ENCODE measurements at places on chromosomes 2 and 18. TPM values are rescaled to one million over a fixed set of nuclear protein-coding genes. Genes with fewer than 3 reads are reported as not detected.

STRADB gene
- total RNA-seq = 32.3 TPM

MAP3K2 gene
- 39.9 TPM for total RNA-seq

CRYBA2 gene
- total RNA-seq = not detected

DNA sequence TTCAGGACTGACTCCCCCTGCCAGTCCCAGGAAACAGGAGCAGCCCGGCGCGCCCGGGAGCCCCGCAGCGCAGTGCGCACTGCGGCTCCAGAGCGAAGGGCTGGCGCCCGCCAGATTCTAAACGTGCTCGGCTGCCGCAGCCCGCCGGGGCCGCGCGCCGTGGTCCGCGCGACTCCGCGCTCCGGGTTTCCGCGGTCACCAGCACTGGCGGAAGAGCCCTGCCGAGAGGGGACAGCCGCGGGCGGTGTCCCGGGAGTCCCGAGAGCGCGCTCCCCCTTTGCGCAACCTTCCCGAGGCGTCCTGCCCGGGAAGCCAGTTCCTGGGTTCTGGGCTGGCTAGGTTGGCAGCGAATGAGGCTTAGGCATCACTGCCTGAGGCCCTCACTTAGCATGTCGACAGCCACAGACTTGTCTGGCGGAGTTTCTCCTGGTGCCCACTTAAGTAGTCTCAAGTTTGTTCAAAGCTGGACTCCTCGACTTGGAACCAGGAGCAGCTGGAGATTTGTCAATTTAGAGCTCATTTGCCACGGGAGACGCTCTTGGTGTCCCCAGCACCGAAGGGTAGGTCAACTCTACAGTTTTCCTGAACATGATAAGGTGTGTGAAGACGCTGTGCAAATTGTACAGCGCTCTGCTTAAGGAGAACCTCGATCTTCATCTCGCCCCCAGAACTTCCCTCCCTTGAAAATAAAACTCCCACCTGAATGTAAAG is 1.5 kb upstream of the VSNL1 start:
- peak; percentile 77 for DNase-seq

DNA sequence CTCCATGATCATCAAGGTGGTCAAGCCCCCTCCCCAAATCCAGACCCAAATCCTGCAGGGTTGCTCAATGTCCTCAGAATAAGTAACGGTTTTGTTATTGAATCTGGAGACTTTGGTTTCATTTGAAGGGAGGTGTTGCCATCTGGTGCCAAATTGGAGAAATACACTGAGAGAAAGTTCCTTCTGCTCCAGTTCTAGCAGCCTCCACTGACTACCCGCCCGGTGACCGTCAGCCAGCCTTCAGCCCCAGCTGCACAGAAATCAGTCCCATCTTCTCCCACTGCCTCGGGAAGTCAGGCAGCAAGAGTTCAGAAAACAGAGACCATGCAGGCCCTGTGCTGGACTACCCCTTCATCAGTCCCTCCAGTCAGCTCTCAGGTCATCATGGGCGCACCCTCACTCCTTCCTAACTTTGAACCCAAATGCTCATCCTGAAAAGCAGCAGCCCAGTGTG is 38.7 kb downstream of the PKDCC start:
- DNase-seq = no peak

DNA sequence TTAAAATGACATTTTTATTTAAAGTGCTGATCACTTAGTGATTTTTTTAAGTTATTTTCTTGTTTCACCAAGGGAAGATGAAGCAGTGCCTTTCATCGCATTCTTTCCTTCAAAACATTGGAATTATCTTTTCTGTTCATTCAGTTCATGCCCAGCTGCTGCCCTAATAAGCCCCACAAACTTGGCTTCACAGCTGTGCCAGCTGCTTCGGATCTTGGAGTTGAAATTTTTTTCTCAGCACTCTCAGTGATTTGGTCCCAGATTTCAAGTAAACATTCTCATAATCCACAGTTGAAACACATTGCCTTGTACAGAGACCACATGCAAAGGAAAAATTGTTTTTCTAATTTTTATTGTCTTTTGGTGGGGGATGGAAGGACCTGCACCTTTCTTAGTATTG is 353.3 kb upstream of the LRP1B start:
- no peak for DNase-seq

GDF7 gene
- 1.6 TPM for total RNA-seq

TOGARAM2 gene
- total RNA-seq = 0.28 TPM

DNA sequence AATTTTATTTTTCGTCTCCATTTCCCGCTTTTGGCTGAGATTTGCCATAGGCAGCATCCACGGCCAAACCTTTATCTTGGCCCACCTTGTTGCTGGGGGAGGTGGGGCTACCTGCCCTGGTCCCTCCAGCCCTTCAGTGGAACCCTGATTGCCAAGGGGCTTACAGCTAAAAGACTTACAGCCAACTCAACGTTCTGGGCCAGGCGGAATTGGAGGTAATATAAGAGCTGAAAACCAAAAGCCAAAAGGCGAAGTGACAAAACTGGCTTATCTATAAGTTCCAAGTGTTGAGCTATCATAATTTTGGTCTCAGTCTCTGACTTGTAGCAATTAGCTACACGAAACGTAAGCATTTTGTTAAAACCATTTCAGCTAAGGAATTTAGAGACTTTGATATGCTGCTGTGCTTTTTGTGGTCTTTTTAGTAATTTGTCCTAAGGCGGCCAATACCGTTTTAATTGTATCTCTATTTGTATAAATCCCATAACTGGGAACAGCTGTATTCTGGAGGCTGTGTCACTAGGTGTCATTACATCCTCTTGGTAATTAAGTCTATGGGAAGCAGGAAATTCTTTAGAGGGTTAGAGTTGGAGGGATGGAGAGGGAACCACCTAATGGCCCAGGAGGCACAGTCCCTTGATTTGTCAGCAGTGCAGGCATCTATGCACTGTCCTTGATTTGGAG is 24.0 kb downstream of the PDCD1 start:
- peak; percentile 21 for DNase-seq

GRCh38 chr2:159089543-159089942 is 121.1 kb downstream of the TANC1 start:
- DNase-seq = no peak

GRCh38 chr2:64938607-64939285 is 50.5 kb upstream of the SLC1A4 start:
- DNase-seq = no peak

- no peak for DNase-seq
Observed at GRCh38 chr2:107592280-107592624, 234.4 kb upstream of the RGPD4 start.

DNA sequence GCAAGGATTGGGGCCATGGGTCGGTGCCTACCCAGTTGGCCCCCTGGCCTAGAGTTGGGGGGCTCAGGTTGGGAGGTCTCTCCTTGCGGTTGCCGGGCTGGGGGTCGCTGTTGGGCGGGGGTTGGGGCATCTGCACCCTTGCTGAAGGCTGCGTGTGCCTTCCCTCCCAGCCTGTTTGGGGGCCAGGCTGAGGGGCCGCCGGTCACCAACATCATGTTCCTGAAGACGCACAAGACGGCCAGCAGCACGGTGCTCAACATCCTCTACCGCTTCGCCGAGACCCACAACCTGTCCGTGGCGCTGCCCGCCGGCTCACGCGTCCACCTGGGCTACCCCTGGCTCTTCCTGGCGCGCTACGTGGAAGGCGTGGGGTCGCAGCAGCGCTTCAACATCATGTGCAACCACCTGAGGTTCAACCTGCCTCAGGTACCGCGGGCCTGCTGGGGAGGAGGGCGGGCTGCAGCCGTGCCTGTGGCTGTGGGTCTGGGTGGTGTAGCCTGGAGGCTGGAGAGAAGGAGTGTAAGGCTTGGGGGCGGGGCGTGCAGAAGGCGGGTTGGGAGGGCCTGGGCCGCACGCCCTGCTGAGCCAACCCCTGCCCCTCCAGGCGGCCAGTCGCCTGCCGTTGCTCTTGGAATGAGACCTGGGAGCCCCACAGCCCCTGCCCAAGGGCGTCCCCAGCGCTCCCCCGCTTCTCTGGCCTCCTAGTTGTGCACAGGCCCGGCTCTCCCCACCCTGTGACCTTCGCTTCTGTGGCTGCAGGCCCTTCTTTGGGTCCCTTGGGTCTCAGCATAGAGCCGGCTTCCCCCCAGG is 7.2 kb upstream of the NEU4 start:
- DNase-seq = peak; percentile 56

GRCh38 chr2:55810622-55811020 is 113.0 kb downstream of the EFEMP1 start:
- no peak for DNase-seq

PDE1A gene
- total RNA-seq = 31.3 TPM

DNA sequence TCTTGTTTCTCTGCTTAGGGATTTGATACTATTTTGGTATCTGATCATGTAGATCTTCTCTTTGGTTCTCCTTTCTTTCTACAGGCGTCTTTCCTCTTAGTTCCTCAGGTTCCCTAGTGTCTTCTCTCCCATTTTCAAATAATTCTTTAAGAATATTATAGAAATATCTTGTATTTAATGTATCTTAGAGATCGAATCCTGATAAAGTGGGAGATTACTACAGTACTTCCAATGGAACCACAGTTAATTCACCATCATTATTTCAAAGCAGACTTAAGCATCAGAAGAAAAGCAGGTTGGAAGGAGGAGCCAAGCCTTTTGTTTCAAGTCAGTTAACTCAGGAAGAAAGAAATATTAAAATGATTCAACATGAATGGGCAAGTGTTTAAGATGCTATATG is 1.1 kb upstream of the CHN1 start:
- no peak for DNase-seq

FAM110C gene
- not detected for total RNA-seq

- peak; percentile 63 for DNase-seq
Observed at GRCh38 chr2:172098650-172099471, 3.8 kb downstream of the DLX2 start.

DNA sequence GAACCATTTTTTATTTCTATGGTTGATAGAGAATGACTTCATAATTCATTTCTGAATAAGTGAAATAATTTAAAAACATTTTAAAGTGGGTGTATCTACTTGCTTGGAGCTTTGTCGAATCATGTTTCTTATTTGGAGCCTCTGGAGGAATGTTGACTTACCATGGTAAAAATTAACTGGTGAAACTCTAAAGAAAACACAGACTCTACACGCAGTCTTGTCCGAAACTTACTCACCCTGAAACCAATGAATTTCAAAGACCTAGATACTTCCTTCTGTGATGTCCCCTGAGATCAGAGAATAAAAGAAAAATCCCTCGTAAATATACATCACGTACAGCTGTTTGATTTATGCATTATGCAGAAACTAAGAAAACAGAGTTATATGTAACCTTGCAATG is 665.2 kb upstream of the NRXN1 start:
- DNase-seq = no peak

DNA sequence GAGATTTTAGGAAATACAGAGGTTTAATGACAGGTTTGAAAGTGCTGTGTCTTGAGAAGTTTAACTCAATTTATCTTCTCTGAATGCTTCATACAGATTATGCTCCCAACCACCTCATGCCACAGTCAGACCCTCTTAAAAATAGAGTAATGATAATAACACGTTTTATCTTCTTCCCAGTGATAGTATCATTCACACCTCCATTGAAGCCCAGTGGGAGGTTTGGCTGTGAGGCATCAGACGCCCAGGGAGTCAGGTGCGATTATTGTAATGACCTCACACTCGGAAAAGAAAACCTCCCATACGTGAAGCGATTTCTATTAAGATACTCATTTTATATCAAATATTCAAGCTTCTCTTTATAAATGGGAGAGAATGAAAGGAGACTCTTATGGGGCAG is 366.3 kb downstream of the SETBP1 start:
- no peak for DNase-seq

GPR75 gene
- 1.4 TPM for total RNA-seq

C1QL2 gene
- not detected for total RNA-seq

GRCh38 chr18:12599966-12600365 is 57.9 kb downstream of the SPIRE1 start:
- DNase-seq = no peak

GRCh38 chr2:96907115-96908041 is 37.5 kb upstream of the SEMA4C start:
- peak; percentile 97 for DNase-seq

- DNase-seq = no peak
Observed at GRCh38 chr18:45379903-45380302, 235.4 kb upstream of the SLC14A2 start.

TUBB8B gene
- not detected for total RNA-seq

GRCh38 chr2:198717451-198717850 is 740.3 kb downstream of the SATB2 start:
- no peak for DNase-seq

SIX3 gene
- total RNA-seq = not detected

GRCh38 chr2:95023222-95023597 is 2.3 kb upstream of the MAL start:
- DNase-seq = no peak

ACKR3 gene
- total RNA-seq = 17.0 TPM

TRIM43 gene
- total RNA-seq = not detected

REG3A gene
- total RNA-seq = not detected

DNA sequence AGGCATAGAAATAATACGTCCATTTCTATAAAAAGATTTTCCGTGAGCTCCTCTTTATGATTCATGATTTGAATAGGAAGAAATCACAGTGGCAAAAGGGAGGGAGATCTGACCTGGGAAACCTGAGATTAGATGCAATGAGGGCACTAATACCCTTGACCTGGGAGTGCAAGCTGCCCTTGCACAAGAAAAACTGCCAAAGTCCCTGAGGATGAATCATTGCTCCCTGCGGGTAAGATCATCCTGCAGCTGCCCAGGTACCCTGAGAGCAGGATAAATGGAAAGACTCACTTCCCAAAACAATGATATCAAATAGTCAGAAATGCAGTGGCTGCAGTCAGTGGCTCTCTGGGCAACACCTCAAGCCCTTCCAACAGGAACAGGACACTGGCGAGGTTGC is 11.6 kb downstream of the FHL2 start:
- DNase-seq = no peak

PAIP2B gene
- total RNA-seq = 8.0 TPM

DNA sequence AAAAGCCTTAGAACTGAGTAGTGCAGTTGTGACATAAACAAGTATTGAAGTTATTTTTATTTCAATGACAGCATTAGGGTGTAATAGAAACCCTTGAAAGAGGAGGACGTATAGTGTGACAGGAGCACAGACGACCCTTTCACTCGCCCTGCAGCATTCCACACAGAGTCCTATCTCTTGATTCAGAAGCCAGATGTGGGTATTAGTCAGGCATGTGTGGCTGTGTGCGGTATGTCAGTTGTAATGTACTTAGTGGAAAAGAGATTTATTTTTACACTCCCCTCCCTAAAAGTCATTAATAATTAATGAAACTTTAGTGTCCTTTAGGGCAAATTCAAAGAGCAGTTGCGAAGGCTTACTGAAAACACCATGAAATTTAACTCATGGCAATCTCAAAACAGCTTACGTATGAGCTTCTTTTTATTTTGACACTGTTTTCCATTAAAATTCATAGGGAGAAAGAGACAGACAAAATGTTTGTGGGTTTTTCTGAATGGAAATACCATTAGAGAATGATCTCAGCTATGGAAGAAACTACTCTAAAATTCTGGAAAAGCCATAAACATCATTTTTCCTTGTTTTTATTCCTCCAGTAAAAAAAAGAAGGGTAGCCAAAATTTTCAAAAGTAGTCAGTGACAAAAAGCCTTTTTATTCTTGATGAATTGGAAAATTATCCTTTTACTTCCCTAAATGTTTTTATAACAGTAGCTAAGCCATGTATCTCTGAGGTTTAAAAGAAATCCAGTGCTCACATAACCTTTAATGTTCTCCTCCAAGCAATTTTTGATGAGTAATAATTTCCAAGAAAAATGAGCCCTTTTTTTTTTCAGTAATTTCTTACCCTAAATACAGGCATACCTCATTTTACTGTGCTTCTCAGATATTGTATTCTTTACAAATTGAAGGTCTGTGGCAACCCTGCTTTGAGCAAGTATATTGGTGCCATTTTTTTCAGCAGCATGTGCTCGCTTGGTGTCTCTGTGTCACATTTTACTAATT is 84.0 kb upstream of the DSEL start:
- DNase-seq = no peak

- DNase-seq = no peak
Observed at GRCh38 chr2:180161415-180161814, 154.3 kb upstream of the CWC22 start.

AGXT gene
- not detected for total RNA-seq

- DNase-seq = peak; percentile 44
Observed at GRCh38 chr2:239818086-239818485, 207.1 kb downstream of the NDUFA10 start.
